Type B pancreatic cell (in vitro differentiated cells): ENCODE measurements at places on chromosomes 2 and 18. TPM values are rescaled to one million over a fixed set of nuclear protein-coding genes. Genes with fewer than 3 reads are reported as not detected.

GRCh38 chr2:200453142-200453852 lies 56.6 kb downstream of the KCTD18 start:
- no peak overlapping the region for H3K27ac ChIP-seq
- no peak for DNase-seq
- no peak overlapping the region for H3K4me3 ChIP-seq
- H3K36me3 ChIP-seq = peaks cover 24% of the 10 kb centered on the region
- no peaks in the 10 kb centered on the region for H3K27me3 ChIP-seq

DNA sequence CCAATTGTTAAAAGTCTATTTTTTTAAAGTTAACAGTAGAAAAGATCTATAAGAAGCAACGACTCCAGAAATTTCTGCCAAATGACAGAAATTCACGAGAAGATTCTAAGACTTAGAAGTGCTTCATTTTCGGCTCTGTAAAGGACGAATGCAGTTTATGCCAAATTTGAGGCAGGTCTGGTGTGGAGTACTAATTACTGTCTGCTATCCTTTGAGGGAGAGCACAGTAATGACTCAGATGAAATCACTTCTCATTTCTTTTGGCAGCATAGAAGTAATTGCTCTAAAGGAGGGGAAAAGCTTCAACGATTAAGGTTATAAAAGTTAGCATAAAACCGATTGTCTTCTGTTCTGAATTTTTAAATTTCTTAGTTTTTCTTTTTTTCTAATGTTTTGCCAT lies 11.4 kb downstream of the G6PC2 start:
- peaks cover 28% of the 10 kb centered on the region for H3K4me1 ChIP-seq
- H3K4me3 ChIP-seq = peak overlapping the region; percentile 62
- no peaks in the 10 kb centered on the region for H3K36me3 ChIP-seq
- DNase-seq = no peak

GRCh38 chr2:62920070-62920469 lies 130.6 kb upstream of the OTX1 start:
- DNase-seq = no peak
- H3K4me3 ChIP-seq = no peak overlapping the region
- no peaks in the 10 kb centered on the region for H3K27me3 ChIP-seq
- no peaks in the 10 kb centered on the region for H3K4me1 ChIP-seq
- H3K27ac ChIP-seq = no peak overlapping the region

GRCh38 chr2:143870696-143871095 lies 649.2 kb downstream of the ZEB2 start:
- no peak for DNase-seq
- no peaks in the 10 kb centered on the region for H3K36me3 ChIP-seq
- H3K4me1 ChIP-seq = no peaks in the 10 kb centered on the region
- H3K27me3 ChIP-seq = no peaks in the 10 kb centered on the region
- H3K4me3 ChIP-seq = no peak overlapping the region
- H3K27ac ChIP-seq = no peak overlapping the region

GRCh38 chr18:22293417-22293816 lies 124.0 kb downstream of the GATA6 start:
- no peaks in the 10 kb centered on the region for H3K4me1 ChIP-seq
- no peaks in the 10 kb centered on the region for H3K36me3 ChIP-seq
- H3K27ac ChIP-seq = no peak overlapping the region
- DNase-seq = no peak

- H3K4me1 ChIP-seq = peaks cover 4% of the 10 kb centered on the region
- H3K27me3 ChIP-seq = peaks cover 15% of the 10 kb centered on the region
- peak overlapping the region; percentile 77 for H3K4me3 ChIP-seq
- H3K27ac ChIP-seq = no peak overlapping the region
- DNase-seq = no peak
Measured at GRCh38 chr2:232876161-232876977, 6.3 kb downstream of the SNORC start.

DNA sequence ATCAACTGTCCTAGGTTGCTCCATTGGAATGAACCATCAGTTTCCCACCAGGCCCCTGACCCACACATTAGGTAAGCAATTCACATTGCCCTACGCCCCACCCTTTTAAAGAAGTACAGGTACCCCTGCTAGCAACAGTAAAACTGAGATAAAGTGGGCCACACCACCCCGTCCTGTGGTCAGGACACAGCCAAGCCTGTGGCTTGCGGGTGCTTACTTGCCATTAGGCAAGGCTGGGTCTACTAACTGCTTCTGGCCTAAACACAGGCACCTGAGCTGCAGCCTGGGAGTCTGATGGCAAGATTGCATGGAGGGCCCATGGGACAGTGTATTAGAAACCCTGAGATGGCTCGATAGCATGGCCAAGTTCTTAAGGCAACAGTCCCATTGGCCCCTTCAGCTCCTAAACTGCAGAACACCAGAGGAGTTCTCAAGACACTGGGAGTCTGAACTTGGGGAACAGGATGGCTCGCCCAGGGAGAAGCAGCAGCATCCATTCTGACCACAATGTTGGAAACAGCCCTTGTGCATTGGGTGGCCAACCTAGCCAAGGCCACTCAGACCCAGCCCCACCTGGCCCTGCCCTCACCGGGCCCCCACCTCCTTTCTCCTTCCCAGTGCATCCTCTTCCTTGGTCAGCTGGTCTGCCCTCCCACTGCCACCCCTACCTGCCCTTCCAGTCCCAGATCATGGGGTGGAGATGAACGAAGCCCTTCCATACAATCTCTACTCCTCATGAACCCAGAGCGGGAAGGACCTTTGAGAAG lies 177.1 kb downstream of the TNS1 start:
- no peak for DNase-seq
- peaks cover 7% of the 10 kb centered on the region for H3K36me3 ChIP-seq
- no peak overlapping the region for H3K4me3 ChIP-seq
- H3K27ac ChIP-seq = no peak overlapping the region

DNA sequence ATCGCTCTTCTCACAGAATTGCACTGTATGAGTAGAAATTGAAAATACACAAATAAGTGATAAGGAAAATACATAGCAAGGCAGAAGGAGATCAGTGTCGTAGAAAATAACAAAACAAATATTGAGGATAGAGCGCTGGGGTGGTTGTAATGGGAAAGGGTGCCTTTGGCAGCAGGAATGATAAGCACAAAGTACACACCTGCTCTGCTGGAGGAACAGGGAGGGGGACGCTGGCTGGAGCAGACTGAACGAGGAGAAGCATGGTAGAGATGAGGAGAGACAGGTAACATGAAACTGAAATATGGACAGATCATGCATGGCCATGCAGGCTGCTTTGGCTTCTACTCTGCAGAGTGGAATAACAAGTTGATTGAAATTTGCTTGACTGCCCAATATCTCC lies 181.2 kb upstream of the FSHR start:
- H3K4me1 ChIP-seq = no peaks in the 10 kb centered on the region
- H3K27me3 ChIP-seq = no peaks in the 10 kb centered on the region
- H3K4me3 ChIP-seq = no peak overlapping the region
- DNase-seq = no peak
- no peaks in the 10 kb centered on the region for H3K36me3 ChIP-seq

DNA sequence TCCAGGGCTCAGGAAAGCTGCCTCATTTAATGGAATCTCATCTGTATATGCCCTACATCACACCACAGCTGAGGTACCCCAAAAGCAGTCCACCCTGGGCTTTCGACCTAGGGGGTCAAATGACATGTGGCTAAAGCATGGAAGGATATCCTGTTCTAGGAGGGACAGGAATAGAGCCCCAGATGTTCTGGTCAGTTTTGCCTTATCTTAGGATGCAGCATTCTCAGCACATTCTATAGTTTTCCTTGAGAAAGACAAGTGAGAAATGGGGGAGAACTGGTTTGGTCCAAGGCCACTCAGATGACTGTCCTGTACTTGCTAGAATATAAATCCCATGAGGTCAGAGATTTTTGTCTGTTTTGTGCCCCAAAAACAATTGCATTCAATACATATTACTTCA lies 688.0 kb upstream of the ZEB2 start:
- no peaks in the 10 kb centered on the region for H3K4me1 ChIP-seq
- no peak for DNase-seq
- no peaks in the 10 kb centered on the region for H3K36me3 ChIP-seq
- no peak overlapping the region for H3K27ac ChIP-seq
- no peak overlapping the region for H3K4me3 ChIP-seq

The POTEF gene
- 14.2 and 25.0 TPM in 2 replicates for total RNA-seq

The GPBAR1 gene
- 2.1 and 5.7 TPM in 2 replicates for total RNA-seq

The MOCOS gene
- 2.4 and 3.2 TPM in 2 replicates for total RNA-seq

The CNGA3 gene
- total RNA-seq = 3.7 and 6.8 TPM in 2 replicates

The SALL3 gene
- total RNA-seq = 0.21 and 14.6 TPM in 2 replicates
